CD4-positive, alpha-beta T cell treated with Interleukin-2 at 100 ng/mL for 4 hours (primary cell): ENCODE measurements at places on chromosomes 11 and 22.
A peak's percentile ranks its signal among the peaks of the same experiment; 100 is the strongest.

GRCh38 chr11:10540546-10540914, 457 bp downstream of the RNF141 start:
- peak; percentile 4 for DNase-seq

DNA sequence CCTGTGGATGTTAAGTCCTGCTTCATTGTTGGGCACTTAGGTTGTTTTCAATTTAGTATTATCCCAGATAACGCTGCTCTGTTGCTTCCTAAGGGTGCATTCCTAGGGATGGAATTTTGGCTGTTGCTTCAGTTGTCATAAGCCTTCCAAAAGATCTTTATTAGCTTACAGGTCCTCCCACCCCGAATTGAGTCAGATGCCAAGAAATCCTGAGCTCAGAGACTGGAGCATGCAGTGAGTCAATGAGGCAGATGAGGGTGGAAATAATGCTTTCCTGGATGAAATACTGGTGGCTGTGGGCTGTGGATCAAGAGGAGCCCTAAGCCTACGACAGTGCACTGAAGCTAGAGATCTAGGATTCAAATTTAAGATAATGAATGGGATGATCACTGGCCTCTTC, 10.7 kb upstream of the IL18BP start:
- DNase-seq: no peak

- DNase-seq: peak; percentile 61
Observed at GRCh38 chr11:117970400-117971024, 15.7 kb upstream of the IL10RA start.

DNA sequence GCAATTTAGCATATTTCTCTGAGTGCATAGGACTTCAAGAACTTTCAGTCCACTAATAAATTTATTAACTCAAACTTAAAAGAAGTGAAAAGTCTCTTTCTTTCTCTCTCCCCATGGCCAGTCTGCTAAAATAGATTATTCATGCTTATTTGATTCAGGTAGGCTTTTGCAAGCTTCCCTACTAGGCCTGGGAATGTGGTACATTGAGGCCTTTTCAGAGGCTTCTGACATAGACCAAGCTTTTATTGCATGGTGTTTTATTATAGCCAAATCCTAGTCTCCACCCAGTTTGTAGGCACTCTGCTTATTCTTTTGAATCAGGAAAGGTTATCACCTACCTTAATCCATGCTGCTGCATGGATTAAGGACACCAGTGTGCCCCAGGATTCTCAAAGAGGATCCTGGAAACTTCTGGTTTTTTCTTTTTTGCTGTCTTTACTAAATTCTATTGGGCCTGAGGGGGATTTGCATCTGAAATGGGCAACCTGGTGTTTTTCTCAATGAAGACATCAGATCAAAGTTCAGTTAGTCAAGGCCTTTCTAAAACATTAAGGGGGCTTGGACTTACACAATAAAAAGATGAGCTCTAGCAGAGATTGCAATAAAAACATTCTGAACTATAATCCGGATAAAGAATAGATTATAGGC, 92.2 kb downstream of the ELP4 start:
- DNase-seq: no peak

- no peak for DNase-seq
Observed at GRCh38 chr11:36240801-36241200, 48.4 kb downstream of the COMMD9 start.

- no peak for DNase-seq
Observed at GRCh38 chr11:30935861-30936260, 349.7 kb upstream of the MPPED2 start.

GRCh38 chr11:134459246-134460061, 47.4 kb upstream of the B3GAT1 start:
- no peak for DNase-seq

DNA sequence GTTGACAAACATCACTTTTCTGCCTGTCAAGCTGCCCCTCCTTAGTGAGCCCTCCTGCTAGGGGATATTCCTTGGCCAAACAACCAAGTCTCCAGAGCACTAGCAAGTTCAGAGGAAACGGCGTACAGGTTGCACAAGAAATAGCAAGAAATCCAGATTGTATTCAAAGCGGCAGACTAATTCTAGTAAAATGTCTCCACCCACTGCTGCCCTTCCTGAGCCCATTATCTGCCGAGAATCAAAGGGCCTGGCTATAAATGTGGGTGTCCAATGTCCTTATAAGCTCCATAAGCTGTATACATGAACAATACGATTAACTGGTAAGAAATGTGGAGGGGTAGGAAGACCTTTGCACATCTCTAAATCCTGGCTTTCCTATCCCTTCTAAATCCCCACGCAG, 44.0 kb upstream of the AKIP1 start:
- DNase-seq: no peak

DNA sequence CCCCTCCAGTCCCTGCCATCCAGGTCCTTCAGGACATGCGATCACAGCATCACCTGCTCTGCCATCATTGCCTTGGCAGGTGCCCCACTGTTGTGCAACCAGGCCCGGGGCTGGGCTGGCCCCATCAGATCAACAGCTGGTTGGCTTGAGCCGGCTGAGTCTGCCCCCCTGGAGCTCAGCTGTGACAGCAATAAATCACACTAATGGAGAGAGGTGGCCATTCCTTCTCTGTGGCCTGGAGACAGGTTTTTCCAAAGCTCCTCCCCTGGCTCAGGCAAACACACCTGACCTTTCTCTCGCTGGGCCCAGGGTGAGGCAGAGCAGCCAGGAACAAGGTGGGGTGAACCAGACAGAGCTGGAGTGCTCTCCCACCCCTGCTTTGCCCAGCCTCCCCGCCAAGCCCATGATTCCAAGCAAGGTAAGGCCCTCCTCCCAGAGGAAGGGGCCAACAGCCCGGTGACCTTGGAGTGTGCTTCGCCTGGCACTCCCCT, 8.9 kb upstream of the FXYD2 start:
- no peak for DNase-seq

GRCh38 chr11:83695046-83695445, 408.9 kb upstream of the CCDC90B start:
- no peak for DNase-seq

DNA sequence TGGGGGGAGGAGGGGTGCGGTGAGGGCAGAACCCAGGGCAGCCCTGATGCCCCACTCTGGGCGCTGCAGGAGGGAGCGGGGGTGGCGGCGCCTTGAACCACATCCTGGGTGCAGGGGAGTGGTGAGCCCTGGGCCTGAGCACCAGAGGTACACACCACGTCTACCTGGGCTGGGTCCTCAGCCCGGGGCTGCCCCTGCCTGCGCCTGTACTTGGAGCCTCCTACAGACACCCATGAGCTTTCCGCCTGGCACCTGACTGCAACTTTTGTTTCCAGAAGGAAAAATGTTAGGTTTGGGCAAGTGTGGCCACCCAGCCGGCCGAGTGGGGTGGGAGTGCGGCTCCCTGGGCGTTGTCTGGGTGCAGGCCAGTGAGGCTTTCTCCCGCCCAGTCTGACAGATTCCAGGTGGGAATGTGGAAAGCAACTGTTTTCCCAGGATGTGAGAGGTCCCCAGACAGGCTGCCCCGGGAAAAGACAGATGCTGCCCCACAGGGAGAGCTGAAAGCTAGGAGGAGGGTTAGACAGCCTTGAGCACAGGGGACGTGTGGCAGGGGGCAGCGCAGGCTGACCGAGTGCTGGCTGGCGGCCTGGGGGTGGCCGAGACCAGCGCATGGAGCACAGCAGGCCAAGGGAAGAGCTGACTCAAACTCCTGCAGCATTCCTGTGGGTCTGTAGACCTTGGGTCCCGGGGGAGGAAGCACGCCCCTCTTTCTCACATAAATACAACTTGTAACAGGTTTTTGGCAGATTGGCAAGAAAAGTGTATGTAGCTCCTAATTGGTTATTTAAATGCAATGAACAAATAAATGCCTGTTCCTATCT, 44.1 kb downstream of the GNB1L start:
- DNase-seq: no peak

GRCh38 chr11:104623518-104623917, 274.7 kb downstream of the CASP12 start:
- no peak for DNase-seq

DNA sequence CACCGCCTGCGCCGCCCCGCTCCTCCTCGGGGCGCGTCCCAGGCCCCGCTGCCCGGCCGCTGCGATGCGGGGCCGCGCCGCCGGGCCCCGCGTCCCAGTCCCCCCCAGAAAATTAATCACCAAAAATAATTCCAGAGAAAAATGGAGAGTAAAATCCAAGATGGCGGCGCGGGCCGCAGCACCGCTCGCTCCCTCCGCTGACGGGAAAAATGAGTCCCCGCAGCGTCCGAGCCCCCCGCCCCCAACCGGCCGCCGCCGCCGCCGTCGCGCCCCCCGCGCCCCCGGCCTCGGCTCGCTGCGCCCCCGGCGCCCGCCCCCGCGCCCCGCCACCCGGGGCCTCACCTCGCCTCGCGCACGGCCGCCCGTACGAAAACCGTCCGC, at the start of gene KMT5B:
TSS of gene KMT5B (minus strand) at position 162 of the 381 bp plus-strand sequence. CDS start 23,220 bp downstream, outside the sequence.
- DNase-seq: peak; percentile 67

- DNase-seq: no peak
Observed at GRCh38 chr11:134062265-134063123, 6.4 kb upstream of the JAM3 start.

DNA sequence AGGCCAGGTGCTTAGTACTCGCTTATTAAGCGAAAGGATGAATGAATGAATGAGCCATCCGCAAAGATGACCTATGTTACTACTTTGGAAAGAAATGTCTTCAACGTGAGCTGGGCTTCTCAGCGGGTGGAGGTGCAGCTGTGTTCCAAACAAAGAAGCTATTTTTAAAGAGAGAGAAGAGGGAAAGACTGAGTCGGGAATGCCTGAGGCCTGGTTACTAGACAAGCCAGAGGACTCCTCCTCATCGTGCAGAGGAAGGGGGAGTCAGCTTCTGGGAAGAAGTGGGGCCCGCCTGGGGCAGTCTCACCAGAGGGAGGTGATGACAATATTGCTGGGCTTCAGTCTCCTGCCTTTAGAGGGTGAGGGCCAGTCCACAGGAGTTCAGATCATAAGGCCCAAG, 30.4 kb upstream of the CD5 start:
- no peak for DNase-seq

- DNase-seq: no peak
Observed at GRCh38 chr11:10605941-10606381, 37.5 kb upstream of the LYVE1 start.

GRCh38 chr22:18023509-18024275, 669 bp downstream of the MICAL3 start:
- peak; percentile 11 for DNase-seq

GRCh38 chr11:122600290-122600689, 55.2 kb upstream of the UBASH3B start:
- no peak for DNase-seq

- no peak for DNase-seq
Observed at GRCh38 chr11:2143477-2143798, 4.2 kb upstream of the IGF2 start.

DNA sequence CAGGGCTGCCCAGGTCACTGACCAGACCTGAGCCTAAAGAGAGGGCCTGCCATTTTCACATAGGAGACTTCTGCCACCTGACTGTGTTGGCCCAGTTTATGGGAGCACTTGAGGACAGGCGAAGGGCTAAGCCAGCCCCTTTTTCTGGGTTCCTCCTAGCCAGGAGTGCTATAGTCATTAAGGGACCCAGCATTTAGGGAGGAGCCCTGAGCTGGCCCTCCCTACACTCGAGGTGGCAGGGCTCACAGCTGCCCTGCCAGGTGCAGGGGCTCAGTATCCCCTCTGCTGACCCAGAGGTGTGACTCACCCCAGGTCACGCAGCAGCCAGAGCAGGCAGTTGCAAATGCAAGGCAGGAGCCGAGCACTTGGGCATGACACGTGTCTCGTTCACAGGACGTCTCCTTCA, 86.3 kb upstream of the CRYBB3 start:
- DNase-seq: no peak

DNA sequence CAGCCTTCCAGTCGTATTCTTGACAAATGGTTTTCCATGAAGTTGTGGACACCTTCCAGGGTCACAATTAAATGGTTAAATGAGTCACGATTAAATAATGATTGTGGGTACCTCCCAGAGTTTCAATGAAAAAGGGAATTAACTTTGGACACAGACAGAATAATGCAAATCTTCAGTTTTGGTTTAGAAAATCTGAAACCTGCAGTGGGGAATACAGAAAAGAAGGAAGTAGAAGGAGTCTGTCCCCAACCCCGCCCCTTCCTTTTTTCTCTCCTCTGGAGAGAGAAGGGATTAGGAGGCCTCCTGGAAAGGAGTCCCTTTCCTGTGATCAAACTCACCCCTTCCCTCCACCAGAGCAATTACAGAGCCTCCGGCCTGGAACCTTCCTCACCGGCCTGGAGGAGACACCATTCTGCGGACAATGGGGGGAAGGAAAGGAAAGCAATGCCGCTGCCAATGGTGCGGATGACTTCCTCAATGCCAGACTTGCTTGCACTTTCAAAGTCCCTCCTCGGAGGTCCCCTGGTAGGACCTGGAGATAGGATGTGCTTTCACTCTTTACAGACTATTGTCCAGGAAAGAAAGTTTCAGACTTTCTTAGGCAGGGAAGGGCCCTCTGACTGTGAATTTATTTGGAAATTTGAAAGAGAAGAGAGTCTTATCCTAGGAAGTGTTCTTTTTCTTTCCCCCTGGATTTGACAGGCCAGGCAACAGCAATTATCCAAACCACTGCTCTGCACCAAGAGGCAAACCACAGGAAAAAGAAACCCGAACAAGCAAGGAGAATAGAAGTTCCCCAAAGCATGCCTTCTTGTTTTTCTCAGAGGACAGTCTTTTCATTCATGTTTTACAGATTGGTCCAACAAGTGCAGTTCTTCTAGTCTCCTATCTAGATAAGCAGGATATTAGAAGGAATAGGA, 86.8 kb downstream of the PTPRJ start:
- DNase-seq: no peak

DNA sequence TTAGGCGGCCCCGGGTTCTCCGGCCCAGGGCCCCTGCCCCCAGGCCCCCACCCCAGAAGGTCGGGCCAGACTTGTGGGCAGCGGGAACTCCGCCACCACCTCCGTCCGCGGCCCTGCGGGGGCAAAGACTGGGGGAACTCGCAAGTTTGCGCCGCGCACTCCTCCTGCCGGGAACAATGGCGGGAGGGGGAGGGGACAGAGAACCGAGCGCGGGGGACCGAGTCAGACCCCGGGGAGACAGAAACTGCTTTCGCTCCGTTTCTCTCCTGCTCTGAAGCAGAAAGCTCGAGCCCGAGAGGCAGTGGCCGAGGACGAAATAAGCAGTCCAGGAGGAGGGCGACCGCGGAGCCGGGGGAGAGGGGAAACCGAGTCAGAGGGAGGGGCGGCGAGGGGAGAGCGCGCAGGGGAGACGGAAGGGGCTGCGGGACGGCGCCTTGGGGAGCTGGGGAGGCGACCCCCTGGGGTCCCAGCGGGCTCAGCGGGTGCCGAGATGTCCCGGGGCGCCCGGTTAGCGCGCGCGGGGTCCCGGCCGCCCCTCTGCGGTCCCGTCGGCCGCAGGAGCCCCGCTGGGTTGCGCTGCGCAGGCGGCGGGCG, 555 bp downstream of the TP53I11 start:
- DNase-seq: peak; percentile 13
